ENCODE measurements at places on chromosomes 3 and 15.

GRCh38 chr3:52983336-52983807 is 62.5 kb downstream of the SFMBT1 start:
- DNase-seq: no peak
- no peaks in the 10 kb centered on the region for H3K27me3 ChIP-seq
- H3K27ac ChIP-seq: no peak overlapping the region
- no peaks in the 10 kb centered on the region for H3K4me1 ChIP-seq

GRCh38 chr15:98967096-98967495 is 40.5 kb downstream of the PGPEP1L start:
- no peak overlapping the region for H3K4me3 ChIP-seq
- no peak overlapping the region for H3K27ac ChIP-seq
- no peaks in the 10 kb centered on the region for H3K4me1 ChIP-seq
- no peaks in the 10 kb centered on the region for H3K27me3 ChIP-seq

GRCh38 chr3:150300852-150301517 is 107.1 kb upstream of the TSC22D2 start:
- no peaks in the 10 kb centered on the region for H3K36me3 ChIP-seq
- no peak for DNase-seq
- H3K4me3 ChIP-seq: no peak overlapping the region
- no peak overlapping the region for H3K27ac ChIP-seq
- H3K27me3 ChIP-seq: no peaks in the 10 kb centered on the region
- peaks cover 2% of the 10 kb centered on the region for H3K4me1 ChIP-seq

DNA sequence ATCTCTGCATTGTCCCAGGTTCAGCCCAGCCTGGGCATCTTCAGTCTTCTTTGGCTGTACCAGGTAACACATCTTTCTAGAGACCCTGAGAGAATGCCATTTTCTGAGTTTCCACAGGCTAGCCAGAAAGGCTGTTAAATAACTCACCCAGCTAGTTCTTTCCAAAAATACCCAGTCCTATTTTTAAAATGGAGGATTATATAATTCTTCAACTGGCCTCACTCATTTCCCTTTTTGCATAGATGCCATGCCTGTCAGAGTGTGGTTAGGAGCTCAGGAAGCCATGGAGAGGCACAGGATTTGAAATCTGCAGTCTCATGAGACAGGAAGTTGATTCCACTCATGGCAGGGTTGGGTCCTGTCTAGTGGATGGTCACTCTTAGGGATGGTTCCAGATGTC is 39.8 kb downstream of the CEMIP start:
- no peak overlapping the region for H3K4me3 ChIP-seq
- H3K27ac ChIP-seq: no peak overlapping the region
- no peaks in the 10 kb centered on the region for H3K36me3 ChIP-seq
- no peak for DNase-seq

GRCh38 chr3:69058180-69058946 is 6.2 kb upstream of the TMF1 start:
- no peaks in the 10 kb centered on the region for H3K36me3 ChIP-seq

GRCh38 chr15:91924837-91925495 is 71.5 kb downstream of the SLCO3A1 start:
- H3K27me3 ChIP-seq: no peaks in the 10 kb centered on the region
- H3K36me3 ChIP-seq: no peaks in the 10 kb centered on the region
- H3K27ac ChIP-seq: no peak overlapping the region
- DNase-seq: no peak
- no peak overlapping the region for H3K4me3 ChIP-seq

- no peak overlapping the region for H3K4me3 ChIP-seq
- H3K27ac ChIP-seq: no peak overlapping the region
- H3K36me3 ChIP-seq: no peaks in the 10 kb centered on the region
- no peaks in the 10 kb centered on the region for H3K4me1 ChIP-seq
- DNase-seq: no peak
These were observed 67.7 kb downstream of the SCAPER start for GRCh38 chr15:76837474-76837873.

DNA sequence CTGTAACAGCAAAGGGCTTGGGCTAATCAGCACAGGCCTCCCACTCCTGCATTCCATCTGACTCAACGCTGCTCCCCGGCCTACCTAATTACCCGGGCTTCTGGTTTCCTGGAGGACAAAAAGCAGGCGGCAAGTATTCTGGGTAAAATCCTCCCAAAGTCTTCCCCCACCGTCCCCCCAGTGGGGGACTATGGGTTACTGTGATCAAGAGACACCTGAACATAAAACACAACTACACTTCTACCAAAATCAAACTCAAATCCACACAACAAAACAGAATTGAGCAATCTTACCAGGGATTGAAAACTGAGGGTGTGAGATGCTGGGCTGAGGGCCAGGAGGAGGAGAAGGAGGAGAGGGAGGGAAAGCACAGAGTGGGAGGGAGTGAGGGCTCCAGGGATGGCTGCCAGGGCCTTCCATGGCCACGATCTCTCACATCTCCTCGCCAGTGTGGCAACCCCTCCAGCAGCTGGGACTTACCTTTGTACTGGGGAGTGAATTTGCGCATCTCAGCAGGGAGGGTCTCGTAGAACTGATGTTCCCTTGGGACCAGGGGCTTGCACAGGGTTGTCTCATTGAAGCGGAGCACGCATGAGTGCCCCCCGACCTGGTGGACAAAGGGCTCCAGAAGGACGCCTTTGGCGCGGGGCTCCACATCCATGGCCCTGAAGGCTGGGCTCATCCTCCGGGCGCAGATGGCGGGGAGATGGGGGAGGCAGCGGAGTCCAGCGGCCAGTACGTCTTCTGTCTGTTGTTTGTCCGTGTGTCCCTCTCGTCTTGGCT is 9.1 kb upstream of the NCKIPSD start:
- no peak overlapping the region for H3K4me3 ChIP-seq
- peaks cover 1% of the 10 kb centered on the region for H3K4me1 ChIP-seq
- no peak overlapping the region for H3K27ac ChIP-seq

DNA sequence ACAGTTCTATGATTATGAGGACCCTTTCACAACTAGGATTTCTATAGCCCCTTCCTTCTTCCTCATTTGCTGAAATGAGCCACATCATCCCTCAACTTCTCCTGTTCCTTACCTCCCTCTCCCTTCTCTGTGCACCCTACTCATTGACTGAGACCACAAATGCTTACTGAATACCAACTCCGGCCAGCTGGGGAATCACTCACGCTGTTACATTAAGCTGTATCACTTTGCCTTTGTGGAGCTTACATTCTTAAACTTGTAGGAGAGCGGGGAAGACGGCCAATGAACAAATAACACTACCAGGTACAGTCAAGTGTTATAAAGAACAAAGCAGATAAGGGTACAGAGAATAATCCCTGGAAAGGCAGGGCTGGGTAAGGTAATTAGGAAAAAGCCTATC is 5.7 kb downstream of the SUCLG2 start:
- H3K27ac ChIP-seq: no peak overlapping the region
- H3K4me3 ChIP-seq: no peak overlapping the region
- H3K36me3 ChIP-seq: no peaks in the 10 kb centered on the region
- no peaks in the 10 kb centered on the region for H3K27me3 ChIP-seq
- H3K4me1 ChIP-seq: no peaks in the 10 kb centered on the region
- no peak for DNase-seq

DNA sequence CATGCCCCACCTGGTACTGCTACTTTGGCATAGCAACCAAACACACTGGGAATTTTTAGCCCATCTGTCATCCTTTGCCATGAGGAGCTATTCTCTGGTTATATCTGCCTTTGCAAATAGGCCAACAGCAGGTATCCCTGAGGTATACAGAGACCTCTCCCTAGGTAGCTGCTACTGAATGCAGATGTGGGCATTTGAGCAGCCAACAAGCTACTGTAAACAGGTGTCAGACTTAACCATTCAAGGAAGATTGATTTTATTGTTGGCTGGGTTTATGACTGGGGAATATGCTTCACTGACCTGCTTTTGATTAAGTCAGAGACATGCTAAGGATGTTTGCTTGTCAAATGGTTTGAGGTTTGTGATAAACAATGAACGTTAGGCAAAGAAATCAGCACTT is 183.2 kb downstream of the OXSM start:
- H3K4me1 ChIP-seq: no peaks in the 10 kb centered on the region
- H3K36me3 ChIP-seq: no peaks in the 10 kb centered on the region
- H3K4me3 ChIP-seq: no peak overlapping the region
- no peak overlapping the region for H3K27ac ChIP-seq
- DNase-seq: no peak

GRCh38 chr15:63291507-63291906 is 14.1 kb downstream of the APH1B start:
- DNase-seq: no peak
- no peaks in the 10 kb centered on the region for H3K36me3 ChIP-seq
- H3K4me3 ChIP-seq: no peak overlapping the region
- H3K4me1 ChIP-seq: no peaks in the 10 kb centered on the region
- H3K27me3 ChIP-seq: no peaks in the 10 kb centered on the region

DNA sequence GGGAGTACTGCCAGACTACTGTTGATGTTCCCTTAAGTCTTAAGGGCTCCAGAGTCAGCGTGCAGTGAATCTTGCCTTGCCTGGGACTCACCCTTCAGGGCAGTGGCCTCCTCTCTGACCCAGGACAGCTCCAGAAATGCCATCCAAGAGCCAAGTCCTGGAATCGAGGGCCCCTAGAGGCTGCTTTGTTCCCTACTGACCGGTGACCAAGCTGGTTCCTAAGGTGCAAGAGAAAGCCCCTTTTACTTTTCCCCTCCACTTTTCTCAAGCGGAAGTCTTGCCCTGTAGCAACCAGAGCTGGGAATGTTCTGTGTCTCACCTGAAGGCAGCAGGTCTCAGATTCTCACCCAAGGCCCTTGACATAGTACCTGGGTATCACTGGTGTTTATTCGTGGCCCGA is 238.0 kb downstream of the DOCK3 start:
- H3K4me1 ChIP-seq: peaks cover 5% of the 10 kb centered on the region
- H3K36me3 ChIP-seq: no peaks in the 10 kb centered on the region
- H3K4me3 ChIP-seq: no peak overlapping the region

GRCh38 chr3:117137065-117137464 is 427.5 kb downstream of the TUSC7 start:
- no peaks in the 10 kb centered on the region for H3K36me3 ChIP-seq
- no peak for DNase-seq
- no peaks in the 10 kb centered on the region for H3K27me3 ChIP-seq
- H3K27ac ChIP-seq: no peak overlapping the region
- no peak overlapping the region for H3K4me3 ChIP-seq

DNA sequence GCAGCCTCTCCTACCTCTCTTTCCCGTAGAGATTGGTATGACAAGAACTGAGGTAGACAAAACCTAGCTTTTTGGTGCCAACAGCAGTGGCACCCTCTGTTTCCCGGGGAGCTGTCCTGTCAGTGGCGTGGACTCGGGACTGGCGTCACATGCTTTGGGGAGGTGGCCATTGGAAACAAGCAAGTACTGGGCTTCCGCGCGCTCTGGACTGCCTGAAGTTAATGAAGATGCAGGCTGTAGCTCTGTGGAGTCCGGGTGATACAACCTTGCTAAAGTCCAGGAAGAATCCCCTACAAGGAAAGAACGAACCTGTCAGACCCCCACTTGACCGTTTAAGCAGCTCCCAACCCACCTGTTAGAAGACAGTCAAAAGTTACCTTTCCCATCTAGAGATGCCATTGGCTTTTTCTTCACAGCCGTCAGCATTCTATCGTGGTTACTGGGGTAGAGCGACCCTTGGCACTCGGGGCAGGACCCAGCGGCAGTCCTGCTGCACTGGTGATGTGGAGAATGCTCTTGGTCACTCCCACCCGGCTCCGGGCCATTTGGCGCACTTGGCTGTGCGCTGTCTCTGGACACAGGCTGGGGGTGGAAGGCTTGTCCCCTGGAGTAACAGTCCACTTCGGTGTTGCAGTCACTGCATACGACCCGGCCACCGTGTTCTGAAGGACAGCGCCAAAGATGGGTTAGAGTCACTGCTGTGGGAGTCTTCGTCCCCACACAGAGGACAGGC is 120.5 kb downstream of the LRIG1 start:
- H3K27ac ChIP-seq: no peak overlapping the region
- no peaks in the 10 kb centered on the region for H3K4me1 ChIP-seq
- no peak for DNase-seq
- no peak overlapping the region for H3K4me3 ChIP-seq
- H3K36me3 ChIP-seq: peaks cover 54% of the 10 kb centered on the region
- no peaks in the 10 kb centered on the region for H3K27me3 ChIP-seq

DNA sequence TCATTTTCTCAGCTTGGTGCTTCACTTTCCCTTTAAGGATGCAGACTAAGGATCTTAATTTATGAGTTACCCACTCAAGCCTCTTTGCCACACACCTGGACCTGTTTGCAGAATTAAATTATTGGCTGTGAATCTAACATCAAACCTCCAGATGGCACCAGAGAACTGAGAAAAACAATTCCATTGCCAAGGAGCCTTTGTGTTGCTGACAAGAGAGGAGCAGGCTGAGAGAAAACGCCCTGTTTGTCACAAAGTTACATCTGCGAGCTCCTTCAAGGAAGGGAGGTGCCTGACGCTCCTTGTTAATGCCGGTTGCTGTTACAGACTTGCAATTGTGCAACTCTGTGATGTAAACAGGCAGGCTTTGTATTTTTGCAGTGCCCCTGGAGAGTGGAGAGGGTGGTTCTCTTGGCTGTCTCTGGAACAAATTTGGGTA is 36.3 kb upstream of the TMC3 start:
- H3K27me3 ChIP-seq: no peaks in the 10 kb centered on the region
- no peaks in the 10 kb centered on the region for H3K36me3 ChIP-seq
- H3K27ac ChIP-seq: no peak overlapping the region
- H3K4me1 ChIP-seq: peaks cover 3% of the 10 kb centered on the region

GRCh38 chr3:72458375-72458774 is 389.9 kb downstream of the SHQ1 start:
- no peaks in the 10 kb centered on the region for H3K27me3 ChIP-seq
- no peaks in the 10 kb centered on the region for H3K4me1 ChIP-seq
- no peak overlapping the region for H3K4me3 ChIP-seq
- no peak for DNase-seq
- no peak overlapping the region for H3K27ac ChIP-seq
- no peaks in the 10 kb centered on the region for H3K36me3 ChIP-seq

DNA sequence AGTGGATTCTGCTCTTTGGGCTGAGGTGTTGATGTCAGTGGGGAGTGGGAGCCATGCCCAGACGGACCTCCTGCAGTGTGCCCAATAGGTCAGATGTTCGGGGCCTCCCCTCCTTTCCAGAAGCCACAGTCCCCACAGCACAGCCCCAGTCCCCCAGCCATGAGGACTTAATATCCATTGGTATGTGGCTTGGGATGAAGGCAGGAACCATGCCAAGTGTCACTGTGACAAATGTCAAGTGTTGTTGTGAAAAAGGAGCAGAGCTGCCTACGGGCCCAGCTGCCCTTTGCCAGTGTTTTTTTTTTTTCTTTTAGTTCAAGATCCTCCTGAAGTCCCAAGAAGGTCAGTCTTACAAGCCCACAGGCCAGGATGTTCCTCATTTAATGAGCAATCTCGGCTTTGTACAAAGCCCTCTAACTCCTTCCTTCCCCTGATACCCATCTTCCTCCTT is 12.2 kb downstream of the SEMA3G start:
- no peak overlapping the region for H3K27ac ChIP-seq
- DNase-seq: no peak
- H3K27me3 ChIP-seq: no peaks in the 10 kb centered on the region
- no peaks in the 10 kb centered on the region for H3K4me1 ChIP-seq

Data from iPS DF 6.9 (cell line).